Right renal pelvis (tissue), 4 donors: ENCODE measurements at places on chromosomes 4 and X.

GRCh38 chr4:177771645-177772044, 329.4 kb upstream of the AGA start:
- DNase-seq = no peak

- no peak for DNase-seq
Measured at GRCh38 chrX:129773649-129774458, 5.9 kb upstream of the SASH3 start.

DNA sequence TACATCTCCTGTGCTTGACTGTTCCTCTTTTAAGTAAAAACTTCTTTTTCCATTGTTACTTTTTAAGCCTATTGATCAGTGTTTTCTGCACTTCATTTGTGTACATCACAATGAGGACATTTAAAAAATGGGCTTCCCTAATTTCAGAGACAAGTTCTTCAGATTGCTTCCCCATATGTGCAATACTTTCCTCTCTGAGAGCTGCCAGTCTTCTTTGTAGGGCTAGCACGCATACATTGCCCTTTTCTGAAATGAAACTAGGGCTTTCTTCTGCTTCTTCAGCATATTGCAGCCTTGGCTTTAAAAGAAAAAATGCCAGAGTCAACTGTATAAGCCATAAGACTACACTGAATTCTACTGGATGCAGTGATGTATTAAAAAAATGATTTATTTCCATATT, 37.8 kb downstream of the FAT4 start:
- no peak for DNase-seq

DNA sequence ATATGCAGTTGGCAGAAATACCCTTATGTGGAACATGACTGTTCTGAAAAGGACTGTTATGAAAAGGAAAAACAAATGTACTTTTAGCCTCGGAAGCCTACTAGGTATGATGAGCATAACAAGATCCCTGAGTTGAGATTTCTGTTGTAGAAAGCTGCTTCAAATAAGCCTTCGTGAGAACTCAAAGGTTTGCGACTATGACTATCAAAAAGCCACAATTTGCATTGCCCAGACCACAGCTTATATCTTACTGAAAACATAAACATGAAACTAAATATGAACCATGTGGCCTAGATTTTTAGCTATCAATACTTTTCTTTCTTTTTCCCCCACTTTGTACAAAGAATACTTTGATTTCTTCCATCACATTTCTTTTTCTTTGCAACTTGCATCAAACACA, 398.2 kb upstream of the LCORL start:
- DNase-seq = no peak

- no peak for DNase-seq
Measured at GRCh38 chr4:1799387-1800375, 6.6 kb downstream of the FGFR3 start.

DNA sequence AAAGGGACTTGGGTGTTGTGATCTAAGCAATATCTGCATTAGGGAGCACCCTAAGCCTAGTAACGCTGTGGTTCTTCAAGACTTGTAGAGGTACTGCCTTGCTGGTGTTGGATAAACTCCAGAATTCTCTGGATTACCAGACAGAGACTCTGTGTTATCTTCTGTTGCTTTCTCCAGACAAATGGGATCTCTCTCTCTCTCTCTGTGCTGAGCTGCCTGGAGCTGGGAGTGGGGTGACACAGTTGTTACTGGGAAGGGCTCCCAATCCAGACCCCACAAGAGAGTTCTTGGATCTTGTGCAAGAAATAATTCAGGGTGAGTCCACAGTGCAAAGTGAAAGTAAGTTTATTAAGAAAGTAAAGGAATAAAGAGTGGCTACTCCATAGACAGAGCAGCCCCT, 48.8 kb downstream of the MCUB start:
- no peak for DNase-seq

GRCh38 chr4:61094854-61095598, 105.1 kb upstream of the ADGRL3 start:
- DNase-seq = no peak

DNA sequence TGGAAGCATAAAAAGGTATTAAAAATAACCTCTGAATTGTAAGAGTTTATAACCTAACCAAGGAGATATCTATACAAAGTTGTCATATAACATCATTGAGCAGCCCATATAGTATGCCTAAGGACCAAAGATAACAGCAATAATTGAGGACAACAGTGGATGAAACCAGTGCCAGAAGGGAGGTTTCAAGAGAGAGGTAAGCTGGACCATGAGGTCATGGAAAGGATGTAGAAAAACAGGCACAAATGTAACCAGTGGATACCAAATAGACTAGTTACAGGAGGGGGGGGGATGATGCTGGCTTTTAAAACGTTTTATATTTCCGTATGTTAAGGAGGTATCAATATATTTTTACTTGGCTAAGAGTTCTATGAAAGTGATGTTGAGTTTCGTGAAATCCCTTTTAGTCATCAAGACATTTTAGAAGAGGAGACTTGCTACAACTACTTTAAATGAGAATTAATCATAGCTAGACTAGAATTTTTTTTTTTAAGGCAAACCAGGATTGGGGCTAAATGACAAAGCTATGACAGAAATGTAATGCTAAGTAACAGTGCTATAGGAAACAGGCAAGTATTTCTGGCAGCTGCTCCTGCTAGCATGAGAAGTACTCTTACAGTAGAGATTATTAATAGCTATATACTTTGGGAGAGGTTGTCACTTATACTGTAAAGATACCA, 161.1 kb downstream of the FBXW7 start:
- DNase-seq = no peak

DNA sequence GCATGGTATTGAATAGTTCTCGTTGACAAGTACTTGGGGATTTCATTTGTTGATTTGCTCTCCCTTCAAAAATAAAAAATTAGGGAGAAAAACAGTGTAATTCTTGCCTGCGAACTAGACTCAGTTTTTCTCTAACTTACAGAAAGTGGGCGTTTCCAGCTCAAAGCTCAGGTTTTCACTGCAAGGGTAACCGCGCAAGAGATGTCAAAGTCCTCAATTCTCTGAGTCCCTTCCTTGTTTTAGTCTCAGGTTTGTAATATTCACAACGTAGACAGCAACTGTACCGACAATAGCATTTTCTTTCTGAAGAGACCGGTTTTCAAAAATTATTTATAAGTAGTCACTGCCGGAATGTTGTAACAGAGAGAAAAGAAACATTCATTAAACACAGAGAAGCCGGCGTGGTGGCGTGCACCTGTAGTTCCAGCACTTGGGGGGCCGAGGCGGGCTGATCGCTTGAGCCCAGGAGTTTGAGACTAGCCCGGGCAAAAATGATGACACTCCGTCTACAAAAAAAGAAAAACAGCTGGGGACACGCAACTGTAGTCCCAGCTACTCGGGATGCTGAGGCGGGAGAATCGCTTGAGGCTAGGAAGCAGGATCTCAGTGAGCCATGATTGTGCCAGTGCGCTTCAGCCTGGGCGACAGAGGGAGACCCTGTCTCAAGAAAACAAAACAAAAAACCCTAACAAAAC, 774 bp downstream of the ZCCHC4 start:
- DNase-seq = no peak

- DNase-seq = no peak
Measured at GRCh38 chrX:109773374-109773773, 40.3 kb upstream of the ACSL4 start.

GRCh38 chr4:40316782-40317635, 18.1 kb upstream of the CHRNA9 start:
- DNase-seq = peak; percentile 59

DNA sequence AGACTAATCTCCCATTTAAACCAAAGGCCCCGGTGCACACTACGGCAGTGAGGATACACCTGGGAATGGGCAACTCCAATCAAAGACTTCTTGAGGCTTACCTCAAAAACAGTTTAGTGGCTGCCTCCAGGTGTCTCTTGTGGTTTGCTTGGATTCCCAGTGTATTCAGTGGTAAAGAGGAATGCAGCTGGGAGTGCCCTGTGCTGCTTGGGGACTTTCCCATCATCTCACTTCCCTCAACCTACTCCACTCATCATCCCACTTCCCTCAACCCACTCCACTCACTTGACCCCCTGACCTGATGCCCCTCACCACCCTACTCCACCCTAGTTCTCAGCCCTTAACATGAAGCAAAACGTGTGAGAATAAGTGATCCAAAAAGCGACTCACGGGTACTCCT, 177.3 kb upstream of the ETNPPL start:
- DNase-seq = no peak

DNA sequence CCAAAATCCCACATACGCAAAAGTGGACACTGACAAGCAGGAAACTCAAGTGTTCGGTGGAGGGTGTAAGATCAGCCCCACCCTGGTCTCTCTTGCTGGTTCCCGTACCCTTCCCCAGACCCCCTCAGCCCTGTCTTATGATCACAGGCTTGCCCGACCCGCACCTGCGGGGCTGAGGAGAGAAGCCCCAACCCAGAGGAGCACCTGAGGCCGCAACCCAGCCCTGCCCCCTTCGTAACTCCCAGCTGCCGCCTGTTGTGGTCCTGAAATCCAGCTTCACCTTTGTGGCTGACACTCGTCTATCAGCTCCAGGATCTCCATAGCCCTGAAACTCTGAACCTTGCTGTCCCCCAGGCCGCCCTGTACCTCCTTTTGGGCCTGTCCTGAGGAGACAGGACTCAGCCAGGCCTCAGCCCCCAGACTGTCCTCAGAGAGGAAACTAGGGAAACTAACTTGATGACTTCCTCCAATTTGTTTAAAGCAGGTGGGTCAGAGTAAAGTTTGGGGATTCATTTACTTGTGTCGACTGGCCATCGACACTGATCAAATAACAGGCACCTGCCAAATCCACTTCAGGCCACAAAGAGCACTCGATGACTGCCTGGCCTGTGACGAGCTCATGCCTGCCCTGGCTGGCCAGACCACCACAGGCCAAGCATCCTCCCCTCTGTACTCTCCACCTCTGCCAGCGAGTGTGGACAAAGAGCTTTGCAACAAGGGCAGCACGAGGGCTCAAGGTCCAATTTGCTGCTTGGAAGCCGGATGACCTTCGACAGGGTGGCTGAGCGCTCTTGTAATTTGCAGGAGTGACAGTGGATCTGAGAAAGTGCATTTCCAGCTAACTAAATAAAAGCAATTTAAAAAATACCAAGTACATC, 19.3 kb downstream of the DCTD start:
- DNase-seq = no peak

DNA sequence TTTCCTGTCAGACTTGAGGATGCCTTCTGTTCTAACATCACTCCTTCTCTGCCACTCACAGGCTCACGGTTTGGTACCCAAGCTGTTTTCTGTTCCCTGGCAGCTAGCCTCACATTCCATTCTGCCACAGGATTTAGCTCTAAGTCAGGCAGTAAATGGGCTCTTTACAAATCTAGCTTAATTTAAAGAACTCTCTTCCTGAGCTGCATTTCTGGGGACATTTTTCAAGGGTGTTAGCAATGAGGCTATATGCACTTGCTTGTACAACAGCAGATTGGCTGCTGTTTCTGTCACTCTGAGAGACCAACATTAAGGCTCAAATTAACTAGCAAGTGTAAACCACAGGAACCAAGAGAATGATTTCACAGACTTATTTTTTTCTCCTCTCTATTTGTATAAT, 337.8 kb upstream of the NOCT start:
- DNase-seq = no peak

- DNase-seq = no peak
Measured at GRCh38 chr4:68348577-68348976, 1.3 kb downstream of the YTHDC1 start.

DNA sequence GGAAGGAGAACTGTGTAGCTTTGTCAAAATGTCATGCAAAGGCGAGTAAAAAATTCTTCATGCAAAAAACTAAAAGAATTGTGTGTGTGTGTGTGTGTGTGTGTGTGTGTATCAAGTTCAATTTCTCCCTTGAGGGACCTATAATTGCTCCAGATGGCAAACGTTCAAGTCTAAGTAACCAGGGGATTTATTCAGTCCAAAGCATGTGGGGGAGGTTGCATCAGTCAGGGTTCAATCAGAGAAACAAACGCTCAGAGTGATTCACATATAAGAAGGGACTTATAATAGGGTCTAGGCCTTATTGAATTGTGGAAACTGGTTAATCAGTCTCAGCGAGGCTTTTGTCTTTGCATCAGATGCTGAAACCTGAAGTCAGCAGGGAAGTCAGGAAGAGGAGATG, 5.0 kb downstream of the DCAF8L1 start:
- no peak for DNase-seq

DNA sequence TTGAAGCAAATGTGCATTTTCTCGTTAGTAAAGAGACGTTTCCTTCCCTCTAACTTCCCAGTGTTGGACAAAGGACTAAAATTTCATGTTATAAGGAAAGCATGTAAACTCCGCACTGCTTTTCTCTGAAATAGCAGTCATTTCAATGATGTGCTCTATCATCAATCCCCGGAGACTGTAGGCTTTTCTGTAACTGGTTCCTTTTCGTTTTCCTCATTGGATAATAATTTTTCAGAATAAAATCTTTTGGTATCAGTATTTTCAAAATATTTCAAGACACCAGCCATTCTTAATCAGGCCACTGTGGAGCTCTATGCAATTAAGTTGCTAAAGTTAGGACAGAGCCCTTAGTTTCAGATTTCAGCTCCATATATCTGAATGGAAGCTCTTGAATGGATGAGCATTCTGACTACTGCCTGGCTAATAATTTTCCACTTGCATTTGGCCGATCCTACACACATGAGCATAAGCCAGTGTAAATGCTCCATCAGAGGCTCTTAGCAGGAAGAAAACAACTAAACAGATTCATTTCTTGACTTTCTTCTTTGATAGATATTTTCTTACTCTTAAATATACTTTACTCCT, 157.7 kb downstream of the CHIC2 start:
- no peak for DNase-seq

GRCh38 chr4:52657618-52658501, 1.2 kb downstream of the USP46 start:
- DNase-seq = no peak

GRCh38 chrX:24235084-24235710, 78.7 kb downstream of the SUPT20HL2 start:
- no peak for DNase-seq

- DNase-seq = no peak
Measured at GRCh38 chrX:70405003-70405402, 18.1 kb upstream of the GDPD2 start.

- DNase-seq = no peak
Measured at GRCh38 chrX:12975670-12975965, 708 bp downstream of the TMSB4X start.

DNA sequence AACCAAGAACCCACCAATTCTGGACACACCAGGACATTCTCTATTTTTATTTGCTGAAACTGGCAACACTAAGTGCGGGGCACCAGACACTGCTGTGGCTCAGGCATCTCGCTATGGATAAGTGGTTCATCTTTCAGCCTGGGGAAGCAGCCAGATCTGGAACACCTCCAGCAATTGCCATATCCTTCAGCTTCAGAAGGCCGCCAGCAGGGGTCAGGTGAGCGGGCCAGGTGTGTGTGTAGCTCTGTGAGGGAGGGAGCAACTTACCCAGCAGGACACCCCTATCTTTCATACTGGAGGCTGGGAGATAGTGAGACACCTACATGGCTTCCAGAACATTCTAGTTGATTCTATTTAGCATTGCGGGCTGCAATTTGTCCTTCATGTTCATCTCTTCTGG, 57.0 kb upstream of the GBA3 start:
- no peak for DNase-seq

DNA sequence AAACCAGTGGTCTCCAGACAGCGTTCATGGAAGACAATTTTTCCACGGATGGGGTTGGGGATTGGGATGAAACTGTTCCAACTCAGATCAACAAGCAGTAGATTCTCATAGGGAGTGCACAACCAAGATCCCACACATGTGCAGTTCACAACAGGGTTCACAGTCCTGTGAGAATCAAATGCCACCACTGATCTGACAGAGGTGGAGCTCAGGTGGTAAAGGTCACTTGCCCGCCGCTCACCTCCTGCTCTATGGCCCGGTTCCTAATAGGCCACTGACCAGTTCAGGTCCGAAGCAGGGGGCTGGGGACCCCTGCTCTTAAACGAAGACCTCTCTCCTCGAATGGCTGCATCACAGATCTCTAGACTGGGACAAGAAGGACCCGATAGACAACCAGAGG, 4.4 kb downstream of the APBB2 start:
- DNase-seq = no peak
